Glutamatergic neuron (in vitro differentiated cells): ENCODE measurements at places on chromosomes 1 and 21.

GRCh38 chr1:236057546-236057945, 7.3 kb downstream of the NID1 start:
- no peak for DNase-seq

GRCh38 chr1:155455588-155456195, 106.9 kb downstream of the ASH1L start:
- no peak for DNase-seq

GRCh38 chr1:45880930-45881329, 77.5 kb downstream of the MAST2 start:
- no peak for DNase-seq

GRCh38 chr1:29186252-29186651, 4.6 kb upstream of the SRSF4 start:
- DNase-seq, result no peak

DNA sequence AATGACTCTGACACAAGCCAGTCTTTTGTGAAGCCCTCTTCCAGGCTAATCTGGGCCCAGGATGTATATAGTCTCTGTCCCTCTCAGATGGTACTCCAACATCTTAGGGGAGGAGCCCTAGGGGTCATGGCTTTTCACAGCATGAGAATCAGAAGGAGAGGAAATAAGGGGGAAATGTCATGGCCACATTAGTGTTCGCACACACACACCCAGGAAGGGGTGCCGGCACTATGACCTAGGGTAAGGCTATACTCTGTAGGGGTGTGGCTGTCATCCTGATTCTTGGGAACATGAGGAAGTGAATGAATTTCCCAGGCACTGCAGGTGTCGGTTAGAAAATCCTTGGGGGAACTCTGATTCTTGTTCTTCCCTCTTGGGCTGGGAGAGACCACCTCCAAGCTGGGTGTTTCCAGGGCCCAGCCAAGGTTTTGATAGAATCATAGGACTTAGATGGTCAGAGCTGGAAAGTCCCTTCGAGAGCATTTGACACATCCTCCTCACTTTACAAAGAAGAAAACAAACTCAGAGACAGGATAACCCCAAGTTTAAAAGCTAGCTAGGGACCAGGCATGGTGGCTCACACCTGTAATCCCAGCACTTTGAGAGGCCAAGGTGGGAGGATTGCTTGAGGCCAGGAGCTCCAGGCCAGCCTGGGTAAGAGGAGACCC, 22.0 kb downstream of the GFI1 start:
- no peak for DNase-seq
